Stimulated activated CD8-positive, alpha-beta memory T cell treated with anti-CD3 and anti-CD28 coated beads, Interleukin-4, amount 100 ng/mL, for 4 hours (primary cell): ENCODE measurements at places on chromosomes 16 and 17.

GRCh38 chr16:46632778-46633733 is 11.9 kb upstream of the SHCBP1 start:
- DNase-seq: no peak

GRCh38 chr17:34171245-34171818 is 83.8 kb upstream of the CCL2 start:
- peak; percentile 9 for DNase-seq

DNA sequence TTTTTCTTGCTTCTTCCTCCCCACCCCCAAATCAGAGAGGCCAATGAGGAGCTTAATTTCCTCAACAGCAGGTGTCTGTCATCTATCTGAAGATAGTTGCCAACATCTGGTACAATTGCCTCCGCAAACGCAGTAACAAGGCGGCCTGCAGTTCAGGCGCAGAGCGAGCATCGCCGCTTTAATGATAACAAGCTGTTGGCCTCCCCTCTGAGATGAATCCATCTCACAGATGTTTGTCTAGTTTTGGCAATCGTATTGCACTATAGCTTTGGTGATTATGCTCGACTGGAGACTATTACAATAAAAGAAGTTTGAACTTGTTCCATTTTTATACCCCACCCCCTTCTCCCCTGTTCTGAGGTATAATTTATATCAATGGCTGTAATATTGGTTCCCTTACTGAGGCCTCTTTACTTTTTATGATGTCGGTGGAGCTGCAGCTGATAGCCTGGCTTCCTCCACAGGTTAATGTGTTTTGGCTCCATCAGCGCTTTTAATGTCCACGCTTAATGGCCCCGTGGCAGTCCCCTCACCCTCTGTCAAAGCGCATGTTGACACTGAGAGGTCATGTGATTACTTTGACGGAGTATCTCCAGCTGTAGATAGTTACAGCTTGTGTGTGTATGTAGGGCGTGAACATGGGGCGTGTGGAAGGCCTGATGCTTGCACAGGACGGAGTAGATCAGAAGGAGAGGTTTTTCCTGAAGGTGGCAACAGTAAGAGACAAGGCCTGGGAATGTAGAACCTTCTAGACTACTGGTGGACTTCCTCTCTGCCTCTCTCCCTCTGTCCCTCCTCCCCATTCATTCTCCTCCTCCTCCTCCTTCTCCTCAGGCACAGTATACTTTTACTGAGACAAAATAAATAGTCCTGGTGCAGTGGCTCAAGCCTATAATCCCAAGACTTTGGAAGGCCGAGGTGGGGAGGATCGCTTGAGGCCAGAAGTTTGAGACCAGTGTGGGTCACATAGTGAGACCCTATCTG is 164.7 kb downstream of the MSI2 start:
- no peak for DNase-seq

DNA sequence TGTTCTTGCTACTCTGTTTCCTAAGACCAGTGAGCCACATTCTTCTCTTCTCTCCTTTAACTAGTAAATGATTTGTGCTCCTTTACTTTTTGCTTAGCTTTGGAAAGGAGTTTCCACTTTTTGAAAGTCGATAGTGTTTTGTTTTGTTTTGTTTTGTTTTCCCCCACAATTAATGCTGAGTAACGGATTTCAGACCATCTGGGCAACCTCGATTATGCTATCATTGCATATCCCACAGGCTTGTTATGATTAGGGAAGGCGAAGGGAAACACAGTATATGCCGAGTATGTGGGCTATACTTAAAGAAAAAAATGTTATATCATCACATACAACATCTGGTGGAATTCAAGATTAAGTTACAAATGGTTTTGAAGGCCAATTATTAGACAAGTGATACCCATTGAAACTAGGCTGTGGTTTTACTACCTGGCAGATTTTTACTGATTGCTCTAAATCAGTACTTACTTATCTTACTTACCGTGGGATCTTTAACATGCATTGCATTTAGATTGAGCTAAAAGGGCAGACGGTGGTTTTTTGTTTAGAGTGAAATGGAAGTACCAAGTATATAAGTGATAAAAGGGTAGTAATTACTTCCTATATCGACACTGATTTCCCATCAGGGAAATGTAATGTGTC is 361.3 kb upstream of the SOX9 start:
- DNase-seq: no peak

- DNase-seq: no peak
These were observed 94.1 kb downstream of the PRKCB start for GRCh38 chr16:23929856-23930255.

GRCh38 chr17:83203472-83204221 is 124.2 kb downstream of the METRNL start:
- DNase-seq: no peak

- DNase-seq: no peak
These were observed 26.6 kb downstream of the LASP1 start for GRCh38 chr17:38896346-38896954.

DNA sequence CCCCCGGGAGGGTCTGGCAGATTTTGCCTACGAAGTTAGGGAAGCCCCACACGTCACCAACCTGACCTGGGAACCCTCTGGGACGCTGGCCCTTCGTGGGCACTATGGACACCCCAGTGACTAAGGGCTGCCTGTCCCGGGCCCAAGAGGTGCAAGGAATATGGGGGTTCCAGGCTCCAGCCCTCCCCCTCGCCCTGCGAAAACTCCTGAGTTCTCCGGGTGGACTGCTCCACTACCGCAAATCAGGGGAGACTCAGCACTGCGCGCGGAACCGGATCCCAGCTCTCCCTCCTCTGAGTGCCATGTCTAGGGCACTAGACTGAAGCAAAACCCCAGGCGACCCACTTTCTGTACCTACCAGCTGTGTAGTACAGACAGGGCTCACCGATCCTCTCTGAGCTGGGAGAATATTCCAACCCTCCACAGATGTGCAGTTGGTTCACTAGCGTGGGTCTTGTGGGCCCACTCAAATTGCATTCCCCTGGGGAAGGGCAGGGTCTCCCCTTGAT is at the start of gene ARL5C:
Gene ARL5C (minus strand): TSS at position 321 of the 509 bp plus-strand sequence. CDS start 401 bp downstream, outside the sequence.
- DNase-seq: no peak

DNA sequence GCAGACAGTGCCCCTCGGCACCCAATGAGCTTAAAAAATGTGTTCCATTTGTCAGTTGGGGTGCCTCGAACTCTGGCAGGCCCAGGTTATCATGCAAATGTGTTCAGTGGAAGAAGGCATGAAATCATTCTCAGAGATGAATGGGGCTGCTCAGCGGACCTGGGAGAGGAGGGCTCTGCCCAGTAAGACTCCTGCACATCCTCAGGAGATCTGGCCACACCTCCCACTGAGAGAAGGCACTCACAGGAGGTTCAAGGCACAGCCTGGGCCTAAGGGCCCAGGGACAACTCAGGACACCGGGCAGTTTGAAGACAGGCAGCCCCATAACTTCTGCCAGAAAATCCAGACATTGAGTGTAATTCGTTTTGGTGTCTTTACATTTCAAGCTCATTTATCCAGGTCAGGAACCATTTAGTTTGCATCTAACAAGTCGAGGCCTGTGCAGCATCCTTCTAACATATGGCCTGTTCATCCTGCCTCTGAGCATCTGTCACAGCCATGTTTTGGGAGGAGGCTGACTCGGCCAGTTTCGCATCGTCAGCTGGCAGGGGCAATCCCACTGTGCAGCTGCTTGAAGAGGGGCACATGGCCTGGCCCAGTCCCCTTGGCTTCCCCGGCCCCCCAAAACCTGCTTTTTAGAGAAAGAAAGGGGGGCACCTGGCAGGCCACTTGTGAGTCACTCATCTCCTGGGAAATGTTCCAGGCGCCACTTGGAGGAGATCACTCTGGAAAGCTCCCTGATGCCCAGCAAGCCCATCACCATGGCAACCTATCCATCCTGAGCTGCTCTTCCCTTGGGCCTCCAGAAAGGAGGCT is 31.2 kb upstream of the BCAR1 start:
- no peak for DNase-seq

DNA sequence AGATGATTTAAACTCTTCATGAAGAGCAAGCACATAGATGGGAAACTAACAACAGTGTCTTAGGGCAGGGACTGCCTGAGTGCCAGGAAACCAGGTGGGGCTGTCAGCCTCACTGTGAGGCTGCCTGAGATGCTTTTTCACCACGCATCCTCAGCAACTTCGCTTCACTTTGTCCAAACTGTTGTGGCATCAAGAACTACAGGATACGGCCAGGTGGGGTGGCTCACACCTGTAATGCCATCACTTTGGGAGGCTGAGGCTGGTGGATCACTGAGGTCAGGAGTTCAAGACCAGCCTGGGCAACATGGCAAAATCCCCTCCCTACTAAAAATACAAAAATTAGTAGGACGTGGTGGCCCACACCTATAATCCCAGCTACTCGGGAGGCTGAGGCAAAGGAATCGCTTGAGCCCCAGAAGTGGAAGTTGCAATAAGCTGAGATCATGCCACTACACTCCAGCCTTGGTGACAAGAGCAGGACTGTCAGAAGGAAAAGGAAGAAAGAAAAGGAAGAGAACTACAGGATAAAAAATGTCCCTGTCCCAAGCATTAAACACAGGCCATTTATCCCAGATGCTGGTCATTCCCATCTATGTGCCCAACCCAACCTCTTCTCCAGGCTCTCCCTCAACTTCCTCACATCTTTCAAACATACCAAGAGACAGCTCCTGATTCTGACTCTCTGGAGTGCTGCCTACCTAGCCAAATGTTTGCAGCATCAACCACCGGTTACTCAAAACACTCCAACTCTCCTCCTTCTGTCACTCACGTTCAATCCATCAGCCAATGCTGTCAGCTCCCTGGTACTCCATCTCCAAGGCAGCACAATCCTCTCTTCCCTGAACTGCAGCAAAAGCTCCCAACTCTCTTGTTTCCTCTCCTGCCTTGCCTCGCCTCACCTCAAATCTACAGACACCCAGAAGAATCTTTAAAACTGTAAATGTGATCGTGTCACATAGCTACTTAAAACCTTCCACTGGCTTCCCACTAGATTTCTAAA is 1.6 kb downstream of the EIF4A3 start:
- no peak for DNase-seq

DNA sequence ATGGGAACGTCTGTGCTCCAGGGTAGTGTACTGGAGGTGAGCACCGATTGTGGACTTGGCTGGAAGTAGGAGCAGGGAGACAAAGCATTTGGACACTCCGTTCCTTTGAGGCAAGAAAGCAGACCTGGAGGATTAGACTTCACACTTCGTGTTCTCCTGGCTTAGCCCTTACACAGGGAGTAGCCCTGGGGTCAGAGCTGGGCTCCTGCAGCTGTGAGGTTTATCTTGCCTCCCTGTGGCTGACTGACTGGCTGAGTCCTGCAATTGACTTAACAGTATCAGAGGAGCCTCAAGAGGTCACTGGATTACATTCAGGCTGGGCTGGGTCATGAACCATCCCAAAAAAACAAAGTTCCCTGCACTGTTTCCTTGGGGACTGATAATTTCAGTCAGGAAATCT is 37.1 kb downstream of the MPRIP start:
- DNase-seq: no peak

GRCh38 chr16:64659866-64660265 is 462.0 kb downstream of the CDH11 start:
- no peak for DNase-seq

DNA sequence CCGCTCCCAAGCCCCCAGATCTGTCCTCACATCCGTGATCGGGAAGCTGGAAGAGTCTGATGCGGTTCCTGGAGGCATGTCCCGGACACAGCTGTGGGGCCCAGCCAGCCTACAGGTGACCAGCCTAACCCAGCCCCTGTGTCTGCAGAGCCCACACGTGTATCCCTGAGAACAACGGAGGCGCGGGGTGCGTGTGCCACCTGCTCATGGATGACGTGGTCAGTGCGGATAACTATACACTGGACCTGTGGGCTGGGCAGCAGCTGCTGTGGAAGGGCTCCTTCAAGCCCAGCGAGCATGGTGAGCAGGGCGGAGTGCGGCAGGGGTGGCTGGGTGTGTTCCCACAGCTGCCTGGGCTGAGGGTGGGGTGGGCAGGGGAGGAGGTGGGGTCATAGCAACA is 30.9 kb downstream of the IL4R start:
- DNase-seq: no peak

- no peak for DNase-seq
These were observed 49.0 kb downstream of the SOX9 start for GRCh38 chr17:72169823-72170222.

DNA sequence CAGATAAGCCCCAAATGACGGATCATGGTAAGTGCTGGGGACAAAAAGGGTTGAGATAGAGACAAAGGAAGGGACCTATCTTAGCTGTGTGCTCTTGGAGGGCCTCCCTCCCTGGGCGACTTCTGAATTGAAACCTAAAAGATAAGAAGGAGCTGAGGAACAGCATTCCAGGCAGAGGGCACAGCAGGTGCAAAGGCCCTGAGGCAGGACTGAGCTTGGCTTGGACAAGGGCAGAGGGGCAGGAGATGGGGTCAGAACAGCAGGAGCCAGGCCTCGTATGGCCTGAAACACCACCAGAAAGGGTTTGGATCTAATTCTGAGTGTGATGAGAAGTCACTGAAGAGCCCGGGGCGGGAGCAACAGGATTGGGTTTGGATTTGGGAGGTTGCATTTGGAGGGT is 75.4 kb downstream of the RTN4RL1 start:
- DNase-seq: no peak
